Retina (tissue), 1 donor: ENCODE measurements at places on chromosomes 12 and 14.

DNA sequence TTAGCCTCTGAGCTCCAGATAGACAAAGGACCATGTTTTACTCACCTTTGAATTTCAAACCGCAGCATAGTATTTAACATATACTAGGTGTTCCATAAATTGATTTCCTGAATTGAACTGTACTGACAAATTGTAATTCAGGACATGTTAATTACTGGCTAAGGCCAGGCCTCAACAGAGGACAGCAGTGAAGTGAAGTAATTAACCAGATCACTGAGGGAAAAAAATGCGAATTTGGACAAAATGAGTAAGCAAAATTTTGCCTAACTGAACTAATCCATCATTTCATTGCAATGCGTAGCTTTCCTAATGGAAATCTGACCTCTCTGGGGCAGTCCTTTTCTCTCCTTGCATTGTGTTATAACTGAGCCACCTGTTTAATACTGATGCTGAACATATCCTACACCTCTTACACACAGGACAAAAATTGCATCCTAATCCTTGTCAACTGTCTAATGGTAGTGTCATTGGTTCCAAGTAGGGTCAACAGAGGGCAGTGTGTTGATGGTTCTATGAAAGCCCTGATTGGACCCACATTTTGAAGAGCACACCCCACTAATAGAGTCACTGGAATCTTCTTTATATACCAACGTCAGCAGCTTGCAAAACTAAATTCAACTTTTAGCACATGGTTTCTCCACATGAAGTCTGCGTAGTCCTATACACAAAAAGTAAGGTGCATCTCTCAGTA, 148.4 kb downstream of the SLC25A21 start:
- DNase-seq, result no peak

- no peak for DNase-seq
Observed at GRCh38 chr14:40398981-40399380, 966.7 kb upstream of the FBXO33 start.

DNA sequence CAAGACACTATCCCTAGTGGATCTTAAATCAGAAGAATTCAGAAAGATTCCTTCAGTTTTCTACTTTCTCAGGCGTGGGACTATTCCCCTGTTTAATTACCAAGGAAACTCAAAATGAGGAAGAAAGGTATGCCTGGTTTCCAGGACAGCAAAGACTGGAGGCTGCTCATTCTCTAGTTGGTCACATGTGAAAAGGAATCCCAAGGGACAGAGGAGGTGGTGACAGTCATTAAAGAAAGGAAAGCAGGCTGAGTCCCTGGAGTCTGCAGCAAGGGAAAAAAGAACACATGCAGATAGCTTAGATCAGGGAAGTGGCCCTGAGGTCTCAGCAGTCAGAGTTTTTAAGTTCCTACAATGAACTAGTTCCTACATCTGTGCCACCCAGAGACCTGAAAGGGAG, 165.4 kb upstream of the CCDC198 start:
- no peak for DNase-seq

GRCh38 chr12:78418919-78419318, 445.7 kb upstream of the SYT1 start:
- DNase-seq, result no peak

DNA sequence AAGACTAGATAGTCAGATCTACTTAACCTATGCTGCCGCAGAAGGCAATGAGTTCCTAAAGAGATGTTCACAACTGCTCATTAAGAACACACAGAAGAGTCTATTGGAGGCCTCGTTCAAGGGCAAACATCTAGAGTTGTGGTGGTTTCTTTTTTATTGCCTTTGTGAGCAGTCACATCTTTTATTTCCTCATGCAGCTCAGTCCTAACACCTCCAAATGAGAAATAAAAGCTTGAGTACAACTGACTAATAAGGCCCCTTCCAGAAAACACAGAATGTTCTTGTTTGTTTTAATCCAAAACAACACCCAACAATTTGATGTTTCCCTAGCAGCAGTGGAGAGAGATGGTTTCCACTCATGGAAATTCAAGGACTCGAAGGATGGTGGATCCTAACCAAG, 123.5 kb upstream of the NOS1 start:
- peak; percentile 63 for DNase-seq
